ENCODE measurements at places on chromosomes 1 and 21.

- no peak for DNase-seq
Measured at GRCh38 chr21:34367320-34367935, 3.6 kb downstream of the KCNE2 start.

GRCh38 chr1:206802401-206802800, 30.1 kb upstream of the IL10 start:
- DNase-seq = no peak

GRCh38 chr1:53391982-53392381, 64.1 kb upstream of the LRP8 start:
- no peak for DNase-seq

- no peak for DNase-seq
Measured at GRCh38 chr1:234725177-234726132, 115.5 kb upstream of the IRF2BP2 start.

GRCh38 chr1:22056043-22056442, 3.5 kb downstream of the CDC42 start:
- DNase-seq = no peak

- DNase-seq = no peak
Measured at GRCh38 chr1:8204826-8205225, 113.1 kb upstream of the SLC45A1 start.

- no peak for DNase-seq
Measured at GRCh38 chr1:232901255-232901654, 49.2 kb upstream of the NTPCR start.

DNA sequence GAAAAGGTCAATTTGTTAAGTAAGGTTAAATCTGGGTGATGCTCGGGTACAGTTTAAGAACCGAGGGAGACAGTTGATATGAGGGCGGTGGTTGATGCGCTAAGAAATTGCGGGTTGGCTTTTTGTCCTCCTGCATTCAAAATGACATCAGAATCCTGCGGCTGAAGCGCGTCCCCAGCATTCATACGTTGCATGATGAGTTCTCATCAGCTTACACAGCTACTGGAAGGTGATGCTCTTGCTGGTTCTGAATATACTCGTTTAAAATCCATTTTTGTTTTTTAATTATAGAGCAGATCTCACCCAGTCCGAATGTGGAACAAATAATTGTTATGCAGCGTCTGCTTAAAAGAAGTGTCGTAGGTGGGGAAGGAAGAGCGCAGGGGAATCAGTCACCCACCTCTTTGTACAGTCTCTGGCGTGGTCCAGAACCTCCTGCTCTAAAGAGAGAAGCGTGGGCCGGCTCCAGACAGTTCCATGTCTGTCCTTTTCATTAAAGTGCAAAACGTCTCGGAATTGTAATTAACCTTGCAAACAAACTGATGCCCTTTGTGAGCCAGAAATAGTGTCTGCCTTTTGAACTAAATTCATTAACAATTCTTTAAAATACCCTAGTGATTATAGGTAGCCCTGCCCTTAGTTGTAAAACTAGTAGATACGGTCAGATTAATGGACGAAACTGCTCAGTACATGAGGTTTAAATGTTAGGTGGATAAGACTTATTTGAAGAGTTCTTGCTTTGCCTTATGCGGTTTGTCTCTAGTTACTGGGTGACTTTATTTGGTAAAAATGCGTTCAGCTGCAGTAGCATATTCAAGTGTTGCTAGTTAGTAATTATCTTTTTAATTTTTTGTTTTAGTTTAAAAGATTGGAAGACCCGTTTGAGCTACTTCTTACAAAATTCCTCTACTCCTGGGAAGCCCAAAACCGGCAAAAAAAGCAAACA, 741 bp downstream of the RGS2 start:
- peak; percentile 18 for DNase-seq

GRCh38 chr1:202165267-202165941, 5.0 kb upstream of the PTPN7 start:
- peak; percentile 94 for DNase-seq

DNA sequence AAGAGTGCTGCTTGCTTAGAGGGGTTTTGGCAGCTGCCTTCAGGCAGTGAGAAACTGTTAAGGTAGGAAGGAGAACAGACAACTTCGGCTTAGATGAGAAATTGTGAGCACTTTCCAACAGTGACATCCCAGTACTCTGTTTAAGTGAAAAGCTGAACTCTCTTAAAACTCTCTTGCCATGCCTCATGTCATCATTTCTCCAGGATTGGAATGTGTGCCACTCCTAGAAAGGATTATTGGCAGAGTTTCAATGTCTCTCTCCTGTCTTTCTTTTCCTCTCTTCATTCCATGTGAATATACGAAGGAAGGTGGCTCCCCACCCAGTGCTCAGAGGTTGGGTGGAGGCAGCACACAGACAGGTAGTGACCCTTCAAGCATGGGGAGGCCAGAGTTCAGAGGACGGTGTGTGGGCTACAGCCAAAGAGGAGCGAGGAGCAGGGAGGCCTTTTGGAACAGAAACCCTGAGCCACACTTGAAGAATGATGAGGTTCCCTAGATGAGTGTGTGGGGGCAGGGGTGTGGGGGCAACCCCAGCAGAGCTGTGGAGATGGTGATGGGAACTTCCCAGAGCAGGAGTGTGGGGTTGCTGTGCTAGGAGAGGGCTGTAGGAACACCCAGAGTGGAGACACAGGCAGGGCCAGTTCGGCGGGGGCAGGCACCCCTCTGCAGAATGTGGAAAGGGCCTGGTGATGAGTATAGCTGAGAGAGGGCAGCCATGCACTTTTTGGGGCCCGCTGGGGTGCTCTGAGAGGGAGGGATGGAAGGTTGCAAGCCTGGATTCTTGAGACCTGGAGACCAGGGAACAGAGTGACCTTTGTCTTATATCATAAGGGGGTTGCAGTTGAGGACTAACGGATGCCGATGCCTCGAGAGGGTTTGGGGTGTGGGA, 58.8 kb downstream of the GALNT2 start:
- no peak for DNase-seq

- DNase-seq = no peak
Measured at GRCh38 chr1:4179914-4180735, 280.1 kb upstream of the C1orf174 start.

GRCh38 chr1:41442697-41443251, 41.7 kb downstream of the EDN2 start:
- no peak for DNase-seq

- DNase-seq = no peak
Measured at GRCh38 chr1:183302452-183303322, 115.5 kb downstream of the NMNAT2 start.

- no peak for DNase-seq
Measured at GRCh38 chr21:24163539-24163938, 1443.7 kb downstream of the MRPL39 start.

DNA sequence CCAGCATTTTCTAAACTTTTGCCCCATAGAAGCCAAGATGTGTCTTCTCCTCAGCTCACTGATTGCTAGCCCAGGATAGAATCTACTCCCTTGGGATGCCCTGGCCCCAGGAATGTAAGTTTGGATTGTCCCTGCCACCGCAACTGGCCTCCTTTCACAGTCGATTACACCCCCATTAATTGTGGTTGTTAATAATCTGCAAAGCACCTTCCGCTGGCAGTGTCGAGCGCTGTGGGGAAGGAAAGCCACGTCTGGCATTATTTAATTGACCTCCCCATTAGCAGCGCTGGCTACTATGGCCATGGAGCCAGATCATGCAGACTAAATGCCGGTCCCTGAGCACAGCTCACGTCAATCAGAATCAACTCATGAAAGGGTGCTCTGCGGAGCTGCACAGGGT, 597.3 kb upstream of the PLXNA2 start:
- DNase-seq = no peak

GRCh38 chr1:39540504-39541031, 36.0 kb downstream of the PABPC4 start:
- no peak for DNase-seq

DNA sequence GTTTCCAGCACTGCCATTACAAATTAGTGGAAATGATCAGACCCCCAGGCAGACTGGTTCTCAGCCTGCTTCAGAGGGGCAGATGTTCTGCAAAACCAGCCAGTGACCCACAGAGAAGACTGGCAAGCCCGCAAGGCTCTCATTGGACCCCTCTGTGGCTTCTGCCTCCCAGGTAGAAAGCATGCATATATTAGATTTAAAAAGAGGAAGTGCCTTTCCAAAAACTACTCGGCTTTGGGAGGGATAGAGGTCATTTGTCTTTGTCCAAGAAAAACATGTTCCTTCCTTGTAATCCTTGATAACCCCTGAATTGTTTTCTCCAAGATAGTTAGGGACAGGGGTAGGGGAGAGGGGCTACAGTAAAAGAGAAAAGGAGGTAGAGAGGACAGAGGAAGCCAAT, 11.8 kb downstream of the HIVEP3 start:
- DNase-seq = no peak

- DNase-seq = no peak
Measured at GRCh38 chr21:43664358-43664757, 5.0 kb downstream of the RRP1B start.

DNA sequence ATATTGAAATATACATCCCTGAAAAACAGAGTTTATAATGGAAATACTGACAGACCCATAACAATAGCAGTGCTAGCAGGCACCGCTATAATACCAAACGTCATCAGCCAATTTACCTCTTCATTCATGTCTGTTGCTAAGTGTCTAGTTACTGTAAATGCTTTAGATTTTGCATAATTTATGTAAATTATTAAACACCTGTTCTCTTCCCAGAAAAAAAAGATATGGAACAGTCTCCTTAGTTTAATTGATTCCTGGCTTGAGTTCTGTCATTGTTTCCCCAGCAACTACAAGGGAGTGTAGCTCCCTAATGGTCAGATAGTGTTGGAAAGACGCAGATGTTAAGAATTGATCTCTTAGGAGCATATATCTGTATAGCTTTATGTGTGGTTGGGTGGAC, 817.9 kb upstream of the ADGRL2 start:
- DNase-seq = no peak

- DNase-seq = no peak
Measured at GRCh38 chr1:100613817-100614559, 76.0 kb downstream of the GPR88 start.

GRCh38 chr21:39451332-39452206, at the start of gene SH3BGR:
TSS of gene SH3BGR (plus strand) at chr21:39451970. CDS start at chr21:39452097, 127 bp downstream.
- DNase-seq = peak; percentile 73

DNA sequence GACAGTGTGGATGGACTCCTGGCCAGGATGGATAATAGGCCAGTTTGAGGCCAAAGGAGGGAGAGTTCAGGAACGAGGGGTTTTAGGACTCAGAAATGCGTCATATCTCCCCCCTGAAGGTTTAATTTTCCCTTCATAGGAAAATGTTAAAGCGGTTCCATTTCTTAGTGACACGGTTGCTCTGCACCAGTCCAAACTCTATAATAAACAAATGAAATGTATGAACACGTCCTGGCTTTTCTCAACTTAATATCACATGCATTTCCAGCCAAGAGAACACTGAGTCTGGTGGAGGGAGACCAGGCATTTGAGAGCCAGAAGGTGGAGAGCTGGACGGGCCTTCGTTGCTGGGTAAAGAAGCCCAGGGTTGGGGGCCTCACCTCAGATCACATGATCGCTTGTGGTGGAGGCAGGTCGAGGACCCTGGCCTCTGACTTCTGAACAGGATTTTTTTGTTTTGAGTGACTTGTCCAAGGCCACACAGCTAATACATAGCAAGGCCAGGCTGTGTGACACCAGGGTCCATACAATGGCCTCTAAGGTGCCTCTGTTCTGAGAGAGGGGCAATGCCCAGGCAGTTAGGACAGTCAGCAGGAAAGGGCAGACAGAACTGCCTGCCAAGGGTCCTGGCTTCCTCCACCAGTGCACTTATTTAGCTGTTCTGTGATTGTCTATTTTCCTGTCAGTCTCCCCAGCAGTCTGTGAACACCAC, 11.4 kb downstream of the SLC1A7 start:
- DNase-seq = no peak

- DNase-seq = no peak
Measured at GRCh38 chr1:152961226-152961891, 9.1 kb upstream of the SPRR4 start.

GRCh38 chr1:13808729-13809131, 108.7 kb downstream of the PRDM2 start:
- peak; percentile 90 for DNase-seq

GRCh38 chr1:223811634-223812101, 34.1 kb downstream of the TP53BP2 start:
- no peak for DNase-seq

DNA sequence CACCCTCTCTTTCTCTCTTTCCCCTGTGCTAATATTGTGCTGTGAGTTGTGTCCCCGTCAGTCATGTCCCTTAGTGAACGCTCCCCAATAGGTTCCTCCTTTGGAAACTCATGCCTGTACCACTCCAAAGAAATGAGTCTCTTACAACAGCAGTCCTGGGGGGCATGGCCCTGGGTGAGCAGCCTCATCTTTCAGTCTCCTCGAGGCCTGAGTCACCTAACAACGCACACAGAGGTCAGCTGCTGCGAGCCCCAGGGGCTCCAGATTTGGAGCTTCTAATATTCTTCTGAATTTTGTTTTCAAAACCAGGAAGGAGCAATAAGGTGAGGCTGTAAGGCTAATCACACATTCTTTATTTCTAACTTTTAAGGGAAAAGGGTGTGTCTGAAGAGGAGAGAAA, 30.5 kb upstream of the ZBTB8A start:
- no peak for DNase-seq

DNA sequence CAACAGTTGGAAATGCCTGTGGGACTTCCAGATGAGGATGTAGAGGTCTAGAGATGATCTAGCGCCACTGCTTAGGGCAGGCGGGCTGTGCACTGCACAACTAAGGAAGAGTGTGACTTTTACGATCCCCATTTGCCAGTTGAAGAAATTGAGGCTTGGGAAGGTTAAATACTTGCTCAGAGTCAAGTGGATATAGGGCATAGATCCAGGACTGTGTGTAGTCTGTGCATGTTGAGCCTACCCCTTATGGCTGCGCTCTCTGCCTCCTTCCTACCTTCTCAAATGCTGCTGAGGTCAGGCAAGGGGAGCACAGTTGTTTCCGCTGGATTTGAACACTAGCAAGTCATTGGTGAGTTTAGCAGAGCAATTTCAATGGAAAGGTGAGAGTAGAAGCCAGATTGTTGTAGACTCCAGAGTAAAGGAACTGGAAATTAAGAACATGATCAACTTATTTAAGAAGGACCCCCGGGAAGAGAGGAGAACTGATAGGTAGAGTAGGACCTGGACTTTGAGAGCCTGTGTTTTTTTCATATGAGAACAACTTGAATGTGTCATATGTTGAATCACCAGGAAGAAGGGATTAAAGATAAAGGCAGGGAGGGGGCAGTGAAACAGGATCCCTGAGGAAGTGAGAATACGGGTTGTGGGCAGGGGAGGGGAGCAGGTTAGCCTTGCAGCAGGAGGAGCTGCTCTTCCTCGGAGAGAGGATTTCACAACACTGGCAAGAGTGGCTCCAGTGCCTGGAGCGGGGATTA, 2.7 kb downstream of the CAPN2 start:
- peak; percentile 83 for DNase-seq
